CD4-positive, alpha-beta T cell treated with Interleukin-12 subunit alpha and Interleukin-12 subunit beta, for 1 hour (primary cell): ENCODE measurements at places on chromosomes 12 and 14.

- DNase-seq = no peak
Observed at GRCh38 chr14:95998656-95999055, 40.5 kb upstream of the C14orf132 start.

DNA sequence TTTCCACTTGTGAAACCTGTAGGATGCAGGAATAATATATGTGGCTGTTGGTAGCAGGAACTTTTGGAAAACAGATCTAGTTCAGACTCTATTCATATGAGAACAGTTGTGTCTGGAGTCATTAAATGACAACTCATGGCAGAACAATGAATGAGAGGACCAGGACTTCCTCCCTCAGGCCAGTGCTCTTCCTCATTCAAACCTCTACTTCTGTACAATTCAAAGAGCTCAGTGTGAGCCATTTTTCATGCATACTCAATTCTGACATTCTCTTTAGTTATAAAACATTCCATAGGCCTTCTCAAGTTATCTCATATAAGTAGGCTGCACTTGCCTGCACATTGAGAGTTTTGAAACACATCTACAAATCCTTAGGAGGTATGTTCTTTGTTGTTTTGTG is 1526.6 kb upstream of the FLRT2 start:
- no peak for DNase-seq

DNA sequence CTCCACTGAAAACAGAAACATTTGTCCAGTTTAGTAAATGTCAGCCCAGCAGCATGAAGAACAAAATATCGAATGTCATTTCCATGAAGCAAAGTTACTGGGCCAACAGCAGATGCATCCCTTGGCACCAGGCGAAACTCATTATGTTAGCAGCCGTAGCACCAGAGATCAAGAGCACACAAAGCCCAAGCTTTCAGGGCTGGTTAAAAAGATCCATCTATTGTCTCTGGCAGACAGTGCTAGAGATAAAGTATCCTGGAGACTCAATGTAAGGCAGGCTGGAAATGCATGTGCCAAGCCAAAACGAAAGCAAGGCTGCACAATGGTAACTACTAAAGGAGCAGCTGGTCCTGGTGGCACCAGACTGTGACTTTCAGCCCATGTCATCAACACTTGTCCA is 120.3 kb upstream of the PLEKHG7 start:
- no peak for DNase-seq

GRCh38 chr14:23085458-23085857 is 9.5 kb downstream of the ACIN1 start:
- DNase-seq = no peak

- no peak for DNase-seq
Observed at GRCh38 chr14:57999471-57999870, 133.6 kb upstream of the SLC35F4 start.

DNA sequence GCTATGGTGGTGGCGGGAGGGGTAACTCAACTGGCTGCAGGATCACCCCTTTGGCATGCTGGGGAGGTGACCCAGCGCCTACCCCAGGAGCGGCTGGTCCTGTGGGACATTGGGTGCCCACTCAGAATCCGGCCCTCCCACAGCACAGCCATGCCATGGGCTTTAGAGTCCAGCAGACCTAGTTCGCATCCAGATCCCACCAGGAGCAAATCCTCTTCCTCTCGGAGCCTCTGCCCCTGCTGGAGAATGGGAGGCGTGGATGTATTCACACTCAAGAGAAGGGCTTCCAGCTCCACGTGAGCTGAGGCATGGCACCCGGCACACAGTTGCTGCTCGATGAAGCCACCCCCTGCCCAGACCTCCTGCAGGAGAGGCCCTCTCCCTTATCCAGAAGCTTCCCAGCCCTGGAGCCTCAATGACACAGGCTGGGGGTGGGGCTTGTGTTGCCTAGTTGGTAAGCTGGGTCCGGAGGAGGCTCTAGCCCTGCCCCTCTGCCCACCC is 17.7 kb downstream of the FAM222A start:
- no peak for DNase-seq

- DNase-seq = no peak
Observed at GRCh38 chr14:58641509-58641908, 3.7 kb downstream of the DACT1 start.

GRCh38 chr14:30600922-30601918 is 20.9 kb upstream of the SCFD1 start:
- DNase-seq = no peak

DNA sequence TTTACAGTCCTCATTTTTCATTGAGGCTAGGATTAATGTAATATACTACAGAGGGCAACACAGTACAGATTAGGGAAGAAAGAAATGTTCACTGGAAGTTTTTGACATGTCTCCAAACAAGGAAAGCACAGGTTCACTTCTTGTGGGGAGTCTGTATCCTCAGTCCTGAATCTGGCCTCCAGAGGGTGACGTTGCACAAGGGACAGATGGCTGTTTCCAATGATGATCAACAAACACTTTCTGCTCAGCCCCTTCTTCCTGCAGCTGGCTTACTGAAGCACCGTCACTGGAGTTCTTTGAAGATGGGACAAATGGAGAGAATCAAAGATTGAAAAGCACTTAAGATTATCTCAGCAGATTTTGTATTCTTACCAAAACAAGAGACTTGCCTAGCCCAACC is 123.3 kb upstream of the OR4E1 start:
- peak; percentile 16 for DNase-seq

DNA sequence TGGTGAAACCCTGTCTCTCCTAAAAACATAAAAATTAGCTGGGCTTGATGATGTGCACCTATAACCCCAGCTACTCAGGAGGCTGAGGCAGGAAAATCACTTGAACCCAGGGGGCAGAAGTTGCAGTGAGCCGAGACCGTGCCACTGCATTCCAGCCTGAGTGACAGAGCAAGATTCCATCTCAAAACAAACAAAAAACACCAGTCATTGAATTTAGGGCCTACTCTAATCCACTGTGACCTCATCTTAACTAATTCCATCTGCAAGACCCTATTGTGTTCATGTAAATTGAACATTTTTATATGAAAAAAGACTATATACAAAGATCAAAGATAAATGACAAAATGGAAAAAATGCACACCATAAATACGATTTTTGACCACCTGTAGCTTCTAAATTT is 17.8 kb downstream of the KCNMB4 start:
- no peak for DNase-seq

GRCh38 chr12:53806721-53807120 is 54.9 kb upstream of the CISTR start:
- no peak for DNase-seq

- no peak for DNase-seq
Observed at GRCh38 chr12:109723311-109723881, 9.8 kb downstream of the FAM222A start.

GRCh38 chr14:30551460-30551859 is 7.5 kb upstream of the G2E3 start:
- no peak for DNase-seq

DNA sequence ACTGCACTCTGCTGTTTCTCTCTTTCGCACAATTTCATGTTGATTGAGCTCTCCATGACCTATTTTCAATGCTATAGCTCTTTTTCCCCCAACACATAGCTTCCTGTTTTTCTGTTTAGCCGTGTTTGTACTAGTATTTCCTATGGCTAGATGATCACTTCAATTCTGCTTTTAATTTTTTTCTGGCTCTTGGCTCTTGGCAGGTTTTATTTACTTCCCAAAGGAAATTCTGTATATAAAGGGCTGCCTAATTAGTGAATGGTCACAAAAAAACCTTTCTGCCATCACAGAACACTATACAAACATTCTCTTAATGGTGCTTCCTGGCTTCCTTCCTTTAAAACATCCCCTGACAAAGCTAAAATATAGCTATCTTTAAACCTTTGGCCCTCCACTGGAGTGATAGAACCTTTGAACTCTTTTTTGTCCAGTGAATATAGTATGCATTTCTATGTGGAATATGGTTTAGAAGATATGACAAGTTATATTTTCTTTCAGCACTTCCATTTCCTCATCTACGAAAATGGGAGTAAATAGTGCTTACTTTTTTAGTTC is 88.2 kb downstream of the RASSF9 start:
- no peak for DNase-seq

DNA sequence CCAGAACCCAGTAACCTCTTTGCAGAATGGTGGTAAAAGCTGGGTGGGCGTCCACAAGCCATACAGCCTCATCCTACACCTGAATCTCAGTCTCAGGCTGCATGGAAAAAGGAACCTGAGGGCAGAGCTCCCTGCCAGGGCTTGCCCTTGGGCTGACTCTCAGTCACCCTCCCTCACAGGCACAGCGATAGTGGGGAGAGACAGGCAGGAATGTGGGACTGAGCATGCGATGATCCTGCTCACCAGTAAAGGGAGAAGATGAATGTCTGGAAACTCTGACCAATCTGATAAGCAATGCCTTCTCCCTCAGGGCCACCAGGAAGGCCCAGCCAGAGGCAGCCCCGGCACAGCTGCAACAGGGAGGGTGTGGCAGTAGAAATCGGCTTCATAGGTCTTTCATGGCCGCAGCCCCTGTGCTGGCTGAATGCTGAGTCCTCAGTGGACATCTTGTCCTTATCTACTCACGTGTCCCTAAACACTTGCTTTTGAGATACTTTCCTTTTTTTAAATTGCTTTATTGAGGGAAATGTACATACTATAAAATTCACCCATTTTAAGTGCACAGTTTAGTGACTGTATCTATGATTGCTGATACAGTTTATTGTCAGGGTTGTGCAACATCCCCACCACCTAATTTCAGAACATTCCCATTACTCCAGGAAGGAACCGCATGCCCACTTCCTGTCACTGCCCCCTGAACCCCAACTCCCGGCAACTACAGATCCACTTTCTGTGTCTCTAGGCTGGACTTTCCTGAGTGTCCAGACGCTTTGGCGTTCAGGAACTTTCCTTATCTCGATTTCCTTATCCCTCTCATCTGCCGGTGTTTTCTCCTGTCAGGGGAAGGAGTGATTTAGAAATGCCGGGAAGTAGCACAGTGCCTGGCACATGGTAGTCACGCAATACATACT is 258.1 kb downstream of the PCNX1 start:
- DNase-seq = no peak

GRCh38 chr12:111121840-111122239 is 201.5 kb upstream of the MYL2 start:
- no peak for DNase-seq

DNA sequence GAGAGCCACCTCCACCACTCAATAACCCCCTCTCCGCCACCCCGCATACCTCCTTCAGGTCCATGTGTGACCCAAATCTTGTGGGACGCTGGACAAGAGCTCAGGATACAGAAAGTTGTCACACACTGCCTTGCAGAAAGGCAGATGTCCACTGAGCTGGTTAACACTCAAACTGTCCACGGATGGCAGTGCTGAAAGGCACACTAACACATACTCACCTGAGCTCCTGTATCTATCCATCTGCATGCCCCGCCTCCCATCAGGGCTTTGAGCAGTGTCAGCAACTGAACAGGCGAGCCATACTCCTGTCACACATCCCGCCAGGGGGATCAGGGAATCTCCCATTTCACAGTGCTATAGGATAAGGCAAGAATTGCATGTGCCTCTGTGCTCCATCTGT is 642.0 kb downstream of the GALC start:
- no peak for DNase-seq

DNA sequence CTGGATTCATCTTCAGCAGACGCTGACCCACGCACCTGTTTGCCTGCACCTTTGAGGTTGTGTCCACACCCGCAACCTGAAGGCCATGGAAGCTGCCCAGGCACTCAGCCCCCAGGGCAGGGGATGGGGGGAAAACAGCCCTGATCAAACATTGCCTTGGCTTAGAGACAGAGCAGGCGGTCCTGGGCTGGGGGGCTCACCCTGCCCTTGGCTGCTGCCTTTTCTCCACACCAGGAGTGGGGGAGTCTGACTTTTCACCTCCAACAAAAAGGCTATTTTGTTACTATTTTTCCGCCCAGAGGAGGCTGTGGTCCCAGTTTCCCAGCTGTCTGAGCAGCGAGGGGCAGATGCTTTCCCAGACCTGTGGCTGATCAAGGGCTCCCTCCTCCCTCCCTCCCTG is 24.2 kb downstream of the BCL11B start:
- DNase-seq = no peak

DNA sequence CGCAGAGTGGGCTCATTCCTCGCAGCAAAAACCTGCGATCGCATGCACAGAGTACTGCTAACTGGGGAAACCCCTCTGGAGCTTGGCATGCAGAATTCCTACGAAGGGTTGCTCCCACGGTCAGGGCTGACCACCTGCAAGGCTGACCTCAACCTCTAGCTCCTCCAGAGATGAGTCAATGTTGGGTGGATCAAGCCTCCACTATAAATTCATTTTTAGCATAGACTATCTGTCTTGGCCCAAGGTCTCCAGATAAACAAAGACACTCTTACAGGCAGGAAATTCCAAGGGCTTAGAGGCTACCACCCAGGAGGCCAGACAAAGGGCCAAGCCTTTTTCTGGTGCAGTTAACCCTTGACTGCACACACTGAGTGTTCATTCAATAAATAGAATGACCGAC is 296.5 kb downstream of the TMEM132D start:
- DNase-seq = no peak

- no peak for DNase-seq
Observed at GRCh38 chr12:53233671-53234121, 1.7 kb upstream of the RARG start.

GRCh38 chr12:41917181-41917580 is 227.5 kb downstream of the GXYLT1 start:
- no peak for DNase-seq

- no peak for DNase-seq
Observed at GRCh38 chr12:32567296-32567674, 111.8 kb upstream of the DNM1L start.

- DNase-seq = no peak
Observed at GRCh38 chr12:16189849-16190248, 87.6 kb downstream of the SLC15A5 start.

DNA sequence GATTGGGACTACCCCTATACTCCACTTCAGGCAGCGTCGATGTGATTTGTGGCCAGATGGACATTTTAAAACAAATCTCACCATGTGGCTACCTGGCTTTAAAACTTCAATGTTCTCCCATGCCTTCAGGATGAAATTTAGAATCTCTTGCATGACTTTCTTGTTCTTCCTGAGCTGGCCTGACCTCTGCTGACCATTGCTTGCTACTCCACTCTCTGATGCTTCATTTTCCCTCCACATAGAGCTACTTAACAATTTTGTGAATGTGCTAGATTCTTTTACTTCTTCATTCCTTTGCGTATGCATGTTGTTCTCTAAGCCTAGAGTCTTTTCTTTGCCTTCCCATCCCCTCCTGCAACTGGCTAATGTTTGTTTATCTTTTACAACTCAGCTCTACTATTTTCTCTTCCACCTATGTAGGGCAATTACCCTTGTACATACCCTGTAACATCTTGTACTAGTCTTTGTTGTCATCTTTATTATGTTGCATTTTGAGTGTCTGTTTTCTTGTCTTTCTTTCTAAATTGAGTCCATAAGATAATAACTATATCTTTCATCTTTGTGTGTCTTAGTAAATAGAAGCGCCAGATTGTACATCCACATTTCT is 41.2 kb downstream of the YLPM1 start:
- DNase-seq = peak; percentile 40

DNA sequence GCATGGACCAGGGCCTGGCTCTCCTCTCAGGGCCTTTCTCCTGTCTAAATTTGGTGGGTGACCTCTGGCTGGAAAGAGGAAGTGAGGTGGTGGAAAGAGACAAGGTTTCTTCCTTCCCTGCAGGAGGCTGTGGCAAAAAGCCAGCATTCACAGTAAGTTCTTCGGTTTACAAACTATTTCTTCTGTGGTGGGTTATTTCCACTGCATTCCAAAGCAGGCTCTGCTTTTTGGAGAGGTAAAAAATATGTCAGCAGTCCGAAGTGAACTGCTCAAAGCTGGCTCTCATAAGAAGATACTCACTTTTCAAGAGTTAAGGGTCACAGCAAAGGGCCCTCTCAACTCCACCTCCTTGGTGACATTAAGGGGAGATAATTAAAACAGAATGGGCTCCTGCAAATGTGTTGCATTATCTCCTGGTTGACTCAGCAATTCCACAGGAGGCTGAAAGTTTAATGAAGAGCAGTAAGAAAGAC is 48.9 kb upstream of the POC1B start:
- no peak for DNase-seq

GRCh38 chr14:61477712-61478462 is 156.5 kb downstream of the PRKCH start:
- peak; percentile 43 for DNase-seq
